ENCODE measurements at places on chromosomes 13 and 19. TPM values are rescaled to one million over a fixed set of nuclear protein-coding genes. Genes with fewer than 3 reads are reported as not detected.

Gene ZNF541
- 0.15 TPM for total RNA-seq

Gene JOSD2
- total RNA-seq, result 51.4 TPM

Gene SMIM44
- not detected for total RNA-seq

Gene DHDH
- 2.9 TPM for total RNA-seq

Gene SRRM5
- total RNA-seq, result 0.28 TPM

Gene PEAK3
- 0.70 TPM for total RNA-seq

Gene SIAH3
- total RNA-seq, result 0.03 TPM

Gene DMAC2
- 38.4 TPM for total RNA-seq

Gene IGFL2
- not detected for total RNA-seq

Gene ZNF829
- 4.3 TPM for total RNA-seq

Gene KLK4
- not detected for total RNA-seq

Gene PIAS4
- total RNA-seq, result 28.6 TPM

Gene IGFL3
- not detected for total RNA-seq

Gene LIG4
- 11.7 TPM for total RNA-seq

Gene CEACAM20
- total RNA-seq, result not detected

Gene NBEA
- 0.20 TPM for total RNA-seq

Gene PRR20A
- not detected for total RNA-seq

Gene SLC25A41
- total RNA-seq, result not detected

Gene ARID3A
- 32.4 TPM for total RNA-seq

Gene PSG7
- not detected for total RNA-seq

Gene LILRA1
- not detected for total RNA-seq

Gene ZNF415
- total RNA-seq, result 0.13 TPM

Gene ZNF560
- total RNA-seq, result not detected

Gene MUC16
- total RNA-seq, result 0.03 TPM

Gene C19orf18
- total RNA-seq, result 0.40 TPM

Gene GAPDHS
- not detected for total RNA-seq

Gene PSG3
- total RNA-seq, result not detected

Gene ZNF615
- 12.1 TPM for total RNA-seq

Gene SEMA6B
- total RNA-seq, result not detected

Gene CAPN12
- total RNA-seq, result 22.9 TPM

Gene ZNF888
- 5.9 TPM for total RNA-seq

Gene LGALS4
- 0.93 TPM for total RNA-seq

Gene ZIK1
- total RNA-seq, result 6.1 TPM

Gene PCDH8
- not detected for total RNA-seq

Gene MCF2L
- total RNA-seq, result 0.33 TPM

Gene FLT3
- not detected for total RNA-seq

Gene GGN
- total RNA-seq, result 0.28 TPM

Gene STOML3
- total RNA-seq, result not detected

Gene GTF3A
- total RNA-seq, result 189 TPM

Gene SKA3
- total RNA-seq, result 34.7 TPM

Gene WDR88
- not detected for total RNA-seq

Gene CAMSAP3
- total RNA-seq, result 0.33 TPM

Gene PTGER1
- 1.3 TPM for total RNA-seq

Gene TLE2
- 1.4 TPM for total RNA-seq

Gene CDC34
- 50.4 TPM for total RNA-seq

Gene CYP2A7
- not detected for total RNA-seq

Gene ZNF470
- total RNA-seq, result 2.5 TPM

Gene TRPC4
- not detected for total RNA-seq

Gene ACP7
- not detected for total RNA-seq

Gene CEACAM1
- total RNA-seq, result 43.0 TPM

Gene CALR3
- not detected for total RNA-seq
